ENCODE measurements at places on chromosomes 4 and X.
A peak's percentile ranks its signal among the peaks of the same experiment; 100 is the strongest.

GRCh38 chrX:101117701-101118100 lies 19.7 kb downstream of the CENPI start:
- no peak for DNase-seq

- DNase-seq, result peak; percentile 9
Observed at GRCh38 chrX:13473442-13474163, 95.8 kb upstream of the EGFL6 start.

DNA sequence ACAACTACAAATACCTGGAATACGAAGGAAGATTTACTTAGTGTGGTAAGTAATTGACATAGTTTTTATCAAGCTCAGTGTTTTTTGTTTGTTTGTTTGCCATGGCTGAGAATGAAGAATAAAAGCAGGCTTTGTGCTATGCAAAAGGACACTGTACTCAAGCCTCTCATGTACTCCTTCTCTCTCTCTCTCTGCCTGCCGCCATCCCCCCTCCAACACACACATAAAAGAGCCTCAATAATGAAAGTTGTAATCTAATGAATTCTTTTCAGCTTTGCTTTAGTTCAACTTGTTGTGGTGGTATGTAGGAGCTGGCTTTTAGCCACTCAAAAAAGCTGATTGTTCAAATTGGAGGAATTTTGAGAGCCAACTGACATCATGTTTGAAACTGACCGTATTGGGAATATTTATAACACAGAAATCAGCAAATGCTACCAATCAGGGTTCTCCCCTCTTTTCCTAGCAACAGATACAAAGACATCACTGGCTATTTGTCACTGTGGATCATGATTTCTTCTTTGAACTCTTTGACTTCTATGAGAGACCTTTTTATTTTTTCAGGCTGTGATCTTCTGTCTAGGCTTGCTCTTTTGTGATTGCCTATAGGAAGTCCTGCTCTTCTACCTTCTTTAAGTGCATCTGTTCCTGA lies 1148.8 kb downstream of the RAPGEF2 start:
- no peak for DNase-seq

DNA sequence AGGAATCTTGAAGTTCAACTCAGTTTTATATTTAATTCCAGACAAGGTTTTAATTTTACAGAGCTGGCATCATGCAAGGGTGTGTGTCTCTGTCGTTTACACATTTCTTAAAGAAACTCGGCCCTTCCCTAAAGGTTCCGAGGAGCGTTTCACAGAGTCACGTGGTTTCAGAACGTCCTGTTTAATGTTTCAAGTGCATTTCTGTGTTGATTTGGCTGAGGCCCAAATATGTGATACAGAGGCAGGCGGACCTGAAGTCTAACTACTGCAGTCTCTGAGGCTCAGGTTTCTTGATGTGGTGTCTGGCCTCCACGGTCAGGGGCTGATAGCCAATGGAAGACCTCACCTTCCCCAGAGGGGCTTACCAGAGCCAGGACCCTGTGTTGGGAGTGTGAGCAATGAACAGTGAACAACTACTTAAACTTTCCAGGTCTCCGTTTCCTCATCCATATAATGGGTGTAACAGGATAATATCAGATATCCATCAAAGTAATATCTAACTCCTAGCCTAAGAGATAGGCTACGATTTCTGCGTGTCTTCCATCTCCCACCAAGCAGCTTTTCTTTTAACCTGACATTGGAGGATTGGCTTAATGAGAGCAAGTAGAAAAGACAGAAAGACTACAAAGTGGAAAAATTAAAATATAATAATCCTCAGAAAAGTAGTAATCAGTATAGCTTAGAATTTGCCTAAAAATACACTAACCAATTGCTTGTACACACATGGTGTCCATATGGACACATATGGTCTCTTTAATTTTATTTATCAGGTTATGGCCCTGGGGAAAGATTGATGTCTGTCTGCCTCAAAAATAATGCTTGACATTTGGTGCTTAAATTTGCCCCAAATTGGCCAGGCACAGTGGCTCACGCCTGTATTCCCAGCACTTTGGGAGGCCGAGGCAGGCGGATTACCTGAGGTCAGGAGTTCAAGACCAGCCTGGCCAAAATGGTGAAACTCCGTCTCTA lies 50.0 kb upstream of the TRIM2 start:
- DNase-seq, result peak; percentile 17

DNA sequence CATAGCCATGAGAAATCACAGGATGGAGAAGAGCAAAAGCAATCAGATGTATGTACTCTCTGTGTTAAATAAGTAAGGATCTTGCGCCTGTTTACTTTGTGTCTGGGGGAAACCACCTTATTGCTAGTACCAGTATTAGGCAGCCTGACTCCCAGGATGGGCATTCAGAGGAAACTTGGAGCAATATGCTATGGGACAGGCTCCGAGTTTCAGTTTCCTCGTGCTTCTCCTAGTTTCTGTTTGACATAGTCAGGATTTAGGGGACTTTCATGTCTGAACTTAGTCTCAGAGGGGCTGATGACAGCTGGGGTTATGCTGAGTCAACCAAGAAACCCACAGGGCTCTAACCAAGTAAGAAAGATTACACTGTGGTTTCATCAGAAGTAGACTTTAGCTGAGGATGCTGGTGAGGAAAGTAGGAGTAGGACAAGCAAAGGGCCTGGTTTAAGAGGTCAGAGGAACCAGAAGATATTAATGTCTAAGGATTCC lies 13.5 kb downstream of the NSUN7 start:
- peak; percentile 42 for DNase-seq

Data from activated CD4-positive, alpha-beta T cell treated with anti-CD3 and anti-CD28 coated beads, Interleukin-2, amount 10 ng/mL, durations not matched to agents 7 days and 5 days (primary cell).